ENCODE measurements at places on chromosomes 12 and 14. TPM values are rescaled to one million over a fixed set of nuclear protein-coding genes. Genes with fewer than 3 reads are reported as not detected.

SERPINA5 gene
- total RNA-seq, result not detected

ACSS3 gene
- total RNA-seq, result not detected

CCDC196 gene
- not detected for total RNA-seq

RBP5 gene
- 0.19 TPM for total RNA-seq

CIT gene
- 32.4 TPM for total RNA-seq

MUCL1 gene
- total RNA-seq, result not detected

KIF26A gene
- 0.27 TPM for total RNA-seq

KRT6C gene
- total RNA-seq, result not detected

TMEM253 gene
- 0.13 TPM for total RNA-seq

FAM186B gene
- 0.17 TPM for total RNA-seq

OLR1 gene
- total RNA-seq, result not detected

CD163L1 gene
- not detected for total RNA-seq

TAS2R46 gene
- 0.38 TPM for total RNA-seq

BEST3 gene
- total RNA-seq, result not detected

POLR3B gene
- 14.6 TPM for total RNA-seq

LRR1 gene
- 54.1 TPM for total RNA-seq

DYNLL1 gene
- total RNA-seq, result 277 TPM

DHRS7 gene
- total RNA-seq, result 77.1 TPM

CMA1 gene
- total RNA-seq, result not detected

Data from activated CD8-positive, alpha-beta memory T cell treated with anti-CD3 and anti-CD28 coated beads for 36 hours (primary cell).